ENCODE measurements at places on chromosomes 3 and 15.

GRCh38 chr3:50359760-50360110 is 414 bp upstream of the TMEM115 start:
- no peak for DNase-seq

GRCh38 chr3:115084686-115085085 is 62.4 kb downstream of the ZBTB20 start:
- DNase-seq, result no peak

GRCh38 chr3:130811557-130811956 is 64.9 kb upstream of the PIK3R4 start:
- DNase-seq, result no peak

DNA sequence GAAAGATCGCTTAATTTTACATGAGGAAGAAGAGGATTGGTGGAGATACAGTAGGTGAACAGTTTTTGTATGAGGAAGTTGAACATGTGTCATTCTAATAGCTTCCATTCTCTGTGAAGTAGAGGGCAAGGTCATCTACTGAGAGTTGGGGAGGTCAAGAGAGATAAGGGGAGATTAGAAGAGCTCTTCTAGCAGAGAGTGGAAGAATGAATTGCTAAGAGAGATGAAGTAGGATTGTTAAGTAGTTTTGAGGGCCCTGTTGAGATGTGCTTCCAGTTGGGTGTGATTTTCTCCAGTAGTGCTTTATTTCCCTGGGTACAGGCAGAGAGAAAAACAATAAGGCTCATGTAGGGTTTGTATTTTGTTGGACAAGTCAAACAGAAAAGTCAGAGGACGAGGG is 5.2 kb downstream of the OPA1 start:
- DNase-seq, result no peak

GRCh38 chr15:83626171-83626802 is 27.6 kb upstream of the ADAMTSL3 start:
- no peak for DNase-seq

- DNase-seq, result no peak
These were observed 191.7 kb downstream of the PDZRN3 start for GRCh38 chr3:73433079-73433478.

DNA sequence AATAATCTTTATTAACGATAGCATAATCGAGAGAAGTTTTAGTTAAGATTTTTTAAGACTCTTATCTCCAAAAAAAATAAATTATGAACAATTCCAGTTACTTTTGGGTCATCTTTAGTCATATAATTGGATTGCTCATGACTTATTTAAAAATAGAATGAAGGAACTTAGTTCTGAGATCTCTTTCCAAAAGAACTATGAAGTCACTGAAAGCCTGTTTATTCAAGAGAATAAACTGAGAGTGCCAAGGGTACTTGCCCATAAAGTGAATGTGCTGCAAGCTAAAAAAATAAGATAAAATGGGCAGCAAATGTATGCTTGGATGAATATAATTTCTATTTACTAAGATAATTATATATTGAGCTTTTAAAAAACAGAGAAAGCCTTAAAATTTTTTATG is 176.5 kb upstream of the PLSCR5 start:
- DNase-seq, result no peak

DNA sequence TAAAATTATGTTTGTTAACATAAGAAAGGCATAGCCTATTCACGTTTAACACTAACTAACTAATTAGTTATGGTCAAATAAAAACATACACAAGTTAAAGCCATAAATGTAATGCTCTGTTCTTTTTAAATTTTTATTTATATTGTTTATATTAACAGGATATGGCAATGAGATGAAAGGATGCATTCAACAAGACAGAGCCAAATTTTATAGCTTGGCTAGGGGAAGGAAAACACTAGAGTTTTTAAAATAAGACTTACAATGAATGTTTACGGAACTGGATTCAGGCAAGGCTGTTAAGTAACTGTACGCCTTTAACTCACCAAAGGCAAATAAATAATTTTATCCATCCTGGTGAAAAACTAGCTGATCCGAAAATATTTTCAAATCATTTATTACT is 86.4 kb downstream of the ZPLD1 start:
- DNase-seq, result no peak

DNA sequence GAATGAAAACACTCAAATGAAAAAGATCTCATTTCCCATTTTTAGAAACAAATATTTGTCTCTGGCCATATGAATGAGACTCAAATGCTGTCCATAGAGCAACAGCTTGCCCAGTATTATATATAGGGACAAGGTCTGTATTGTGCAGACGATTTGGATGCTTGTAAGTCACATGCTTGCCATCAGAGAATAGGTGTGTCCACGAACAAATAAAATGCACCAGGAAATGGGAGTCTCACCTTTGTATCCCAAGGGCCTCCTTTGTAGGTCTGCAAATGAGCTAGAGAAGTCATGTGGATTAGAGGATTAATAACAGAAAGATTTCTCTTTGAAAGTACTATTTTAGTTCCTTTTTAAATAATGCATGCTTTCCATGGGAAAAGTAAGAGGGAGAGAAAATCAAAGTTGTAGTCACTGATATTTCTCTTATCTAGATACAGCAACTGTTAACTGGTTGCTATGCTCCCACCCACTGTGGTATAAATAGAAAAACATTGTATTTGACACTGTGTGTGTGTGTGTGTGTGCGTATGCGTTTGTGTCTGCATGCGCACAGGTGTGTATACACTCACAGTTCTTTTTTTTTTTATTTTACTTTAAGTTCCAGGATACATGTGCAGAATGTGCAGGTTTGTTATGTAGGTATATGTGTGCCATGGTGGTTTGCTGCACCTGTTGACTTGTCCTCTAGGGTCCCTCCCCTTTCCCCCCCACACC is 383.4 kb upstream of the ARRDC4 start:
- DNase-seq, result no peak

DNA sequence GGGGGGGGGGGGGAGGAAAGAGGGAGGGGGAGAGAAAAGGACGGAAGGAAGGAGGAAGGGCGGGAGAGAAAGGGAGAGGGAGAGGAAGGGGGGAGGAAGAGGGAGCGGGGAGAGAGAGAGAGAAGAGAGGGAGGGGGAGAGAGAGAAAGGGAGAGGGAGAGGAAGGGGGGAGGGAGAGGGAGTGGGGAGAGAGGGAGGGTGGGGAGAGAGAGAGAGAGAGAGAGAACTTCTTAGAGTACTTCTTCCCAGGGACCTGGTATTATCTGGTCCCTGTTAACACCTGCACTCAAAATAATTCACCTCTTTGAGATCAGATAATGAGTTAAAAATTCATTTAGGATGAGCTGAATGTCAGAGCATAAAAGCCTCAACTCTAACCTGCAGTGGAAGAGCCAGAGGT is 1.1 kb downstream of the SEC13 start:
- no peak for DNase-seq

- DNase-seq, result no peak
These were observed 9.2 kb downstream of the ALPK3 start for GRCh38 chr15:84826369-84826823.

GRCh38 chr3:197124713-197125112 is 95.1 kb upstream of the MELTF start:
- DNase-seq, result no peak

GRCh38 chr3:125324341-125324740 is 50.8 kb downstream of the ZNF148 start:
- DNase-seq, result no peak

- DNase-seq, result no peak
These were observed 102.6 kb upstream of the TSPAN3 start for GRCh38 chr15:77173487-77173886.

DNA sequence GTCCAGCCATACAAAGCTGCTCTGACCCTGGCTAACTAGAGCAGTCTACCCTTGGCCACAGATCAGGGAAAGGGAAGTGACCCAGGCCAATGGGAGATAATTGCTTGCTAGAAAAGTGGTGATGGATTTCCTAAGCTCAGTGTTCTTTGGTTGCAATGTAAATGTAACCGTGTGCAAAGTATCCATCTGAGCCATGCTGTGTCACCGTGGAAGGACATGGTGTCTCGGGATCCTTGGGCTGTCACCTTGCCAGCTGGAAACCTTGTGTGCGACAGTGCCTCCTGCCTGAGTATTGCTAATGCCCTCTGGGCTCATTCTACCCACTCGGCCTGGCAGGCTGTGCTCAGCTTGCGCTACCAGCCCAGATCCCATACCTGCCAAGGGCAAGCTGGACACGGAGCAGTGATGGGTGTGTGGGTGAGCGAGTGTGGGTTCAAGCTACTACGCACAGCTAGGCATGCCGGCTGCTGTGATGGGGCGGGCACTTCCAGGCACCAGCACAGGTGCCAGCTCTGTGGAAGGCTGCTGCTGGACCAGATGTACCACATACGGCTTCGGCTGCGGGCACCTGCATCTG is 10.7 kb upstream of the SIAH2 start:
- DNase-seq, result no peak

GRCh38 chr3:107630779-107631178 is 108.0 kb downstream of the BBX start:
- no peak for DNase-seq

GRCh38 chr3:135897715-135898114 is 67.8 kb upstream of the PPP2R3A start:
- DNase-seq, result no peak

GRCh38 chr3:183754052-183754451 is 56.5 kb downstream of the YEATS2 start:
- DNase-seq, result no peak

- DNase-seq, result no peak
These were observed 2.7 kb upstream of the HEG1 start for GRCh38 chr3:125058529-125058928.

DNA sequence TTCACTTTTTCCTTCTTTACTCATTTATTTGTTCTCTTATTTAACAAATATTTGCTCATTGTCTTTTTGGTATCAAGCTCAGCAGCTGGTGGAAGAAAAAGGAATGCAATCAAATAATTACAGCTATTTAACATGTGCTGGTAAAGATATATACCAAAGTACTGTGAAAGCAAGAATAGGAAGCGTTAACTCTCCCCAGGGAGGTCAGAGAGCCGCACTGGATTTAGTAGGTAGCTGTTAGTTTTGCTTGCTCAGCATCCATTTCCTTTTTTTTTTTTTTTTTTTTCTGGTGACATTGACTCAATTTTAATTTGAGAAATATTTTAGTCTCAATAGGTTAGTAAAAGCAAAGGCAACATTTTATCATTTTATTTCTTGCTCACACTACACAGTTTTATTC is 308.5 kb upstream of the MDFIC2 start:
- DNase-seq, result no peak

- DNase-seq, result no peak
These were observed 44.5 kb downstream of the RGMA start for GRCh38 chr15:93044301-93045190.

DNA sequence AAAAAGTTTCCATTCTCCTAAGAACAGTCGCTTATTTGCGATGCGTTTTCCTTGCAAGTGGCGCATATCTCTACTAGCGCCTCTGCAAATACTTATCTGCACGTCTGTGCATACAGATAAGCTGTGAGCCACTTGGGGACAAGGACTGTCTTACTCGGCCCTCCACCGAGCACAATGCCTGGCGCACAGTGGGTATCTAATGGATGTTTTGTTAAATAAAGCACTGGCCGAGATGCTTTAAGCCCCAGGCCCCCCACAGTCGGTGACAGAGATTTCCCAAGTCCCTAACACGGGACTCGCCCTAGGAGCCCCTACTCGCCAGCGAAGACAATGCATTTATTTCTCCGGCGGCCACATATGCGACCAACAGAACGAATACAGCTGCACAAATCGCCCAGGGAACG is 503 bp downstream of the HLTF start:
- DNase-seq, result no peak
